Uterus (tissue), 4 donors: ENCODE measurements at places on chromosomes 2 and 18. TPM values are rescaled to one million over a fixed set of nuclear protein-coding genes. Genes with fewer than 3 reads are reported as not detected.

DNA sequence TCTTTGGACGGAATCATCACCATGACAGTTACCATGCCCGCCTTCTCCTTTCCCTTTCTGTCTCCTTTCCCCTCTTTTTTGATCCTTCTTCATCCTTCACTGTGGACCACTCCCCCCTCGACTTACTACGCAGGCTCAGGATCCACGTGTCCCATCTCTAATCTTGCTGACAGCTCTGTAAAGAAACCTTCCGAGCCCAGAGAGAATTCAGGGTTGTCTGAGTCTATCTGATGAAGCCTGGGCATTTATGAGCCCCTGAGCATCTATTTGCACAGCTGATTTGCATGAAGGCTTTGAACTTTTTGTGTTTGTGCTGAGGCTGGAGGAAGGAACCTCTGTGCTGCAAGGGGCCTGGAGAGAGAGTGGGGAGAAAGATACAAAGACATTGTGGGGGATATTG is 50.7 kb downstream of the CIB4 start:
- DNase-seq: no peak

DNA sequence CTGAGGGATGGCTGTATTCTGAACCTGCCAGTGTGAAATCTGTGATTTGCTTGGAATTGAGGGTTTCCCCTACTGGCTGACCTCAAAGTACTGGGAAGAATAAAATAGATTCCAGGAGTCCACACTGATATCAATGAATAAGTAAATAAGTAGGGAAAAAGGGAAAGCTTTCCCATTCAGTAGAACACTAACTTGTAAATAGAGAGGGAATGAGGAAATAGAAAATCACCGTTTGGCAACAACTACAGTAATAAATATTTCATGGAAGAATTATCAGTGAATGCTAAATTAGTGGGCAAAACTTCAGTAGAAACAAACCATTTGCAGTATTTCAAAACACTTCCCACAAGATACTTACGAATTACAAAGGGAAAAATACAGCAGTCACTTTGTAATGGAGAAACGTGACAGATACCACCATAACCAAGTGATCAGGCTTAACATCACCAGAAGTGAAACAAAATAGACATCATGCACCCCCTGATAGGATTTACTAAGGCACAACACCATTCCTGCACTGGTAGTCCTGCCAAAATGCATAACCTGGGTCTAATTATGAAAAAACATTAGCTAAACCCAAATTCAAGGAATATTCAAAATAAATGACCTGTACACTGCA is 88.5 kb downstream of the ICA1L start:
- no peak for DNase-seq

- DNase-seq: no peak
These were observed 627.0 kb upstream of the SLC39A10 start for GRCh38 chr2:195029804-195030654.

RFTN2 gene
- 13.1 TPM for total RNA-seq

ERICH2 gene
- total RNA-seq: not detected

DNA sequence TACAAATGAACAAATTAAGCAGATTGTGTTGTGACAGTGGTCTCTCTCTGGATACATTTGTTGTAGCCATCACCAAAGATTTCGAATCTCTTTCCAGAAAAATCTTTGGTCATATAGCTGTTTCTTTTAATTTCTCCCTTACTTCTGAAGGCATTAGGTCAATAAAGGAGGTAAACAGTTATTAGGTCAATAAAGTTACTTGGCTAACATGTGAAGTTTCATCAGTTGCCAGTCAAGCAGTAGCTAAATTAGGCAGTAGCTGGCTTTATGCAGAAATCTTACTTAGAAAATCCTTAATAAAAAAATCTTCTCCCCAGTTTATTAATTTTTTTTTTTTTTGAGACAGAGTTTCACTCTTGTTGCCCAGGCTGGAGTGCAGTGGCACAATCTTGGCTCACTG is 115.5 kb downstream of the MBD5 start:
- DNase-seq: no peak

- DNase-seq: no peak
These were observed 295.1 kb downstream of the GALR1 start for GRCh38 chr18:77544792-77545191.

LINC00305 gene
- total RNA-seq: 0.97 TPM

DNA sequence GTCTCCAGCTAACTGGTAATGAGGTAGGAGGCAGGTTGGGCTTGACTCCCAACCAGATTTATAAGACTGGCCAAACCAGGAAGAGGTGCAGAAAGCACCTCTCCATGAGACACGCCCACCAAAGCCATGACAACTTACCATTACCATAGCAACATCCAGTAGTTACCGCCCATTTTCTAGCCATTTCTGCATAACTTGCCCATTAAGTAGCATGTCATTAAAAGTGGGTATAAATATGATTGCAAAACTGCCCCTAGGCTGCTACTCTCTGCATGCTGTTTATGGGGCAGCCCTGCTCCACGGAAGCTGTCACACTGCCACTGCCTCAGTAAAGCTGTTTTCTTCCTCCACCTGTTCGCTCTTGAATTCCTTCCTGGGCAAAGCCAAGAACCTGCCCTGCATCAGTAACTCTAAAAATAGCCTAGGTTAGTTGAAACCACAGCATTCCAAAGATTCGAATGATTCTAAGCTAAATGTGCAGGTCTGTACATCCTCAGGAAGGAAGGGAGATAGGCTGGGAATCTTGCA is 131.9 kb downstream of the ATL2 start:
- no peak for DNase-seq

DNA sequence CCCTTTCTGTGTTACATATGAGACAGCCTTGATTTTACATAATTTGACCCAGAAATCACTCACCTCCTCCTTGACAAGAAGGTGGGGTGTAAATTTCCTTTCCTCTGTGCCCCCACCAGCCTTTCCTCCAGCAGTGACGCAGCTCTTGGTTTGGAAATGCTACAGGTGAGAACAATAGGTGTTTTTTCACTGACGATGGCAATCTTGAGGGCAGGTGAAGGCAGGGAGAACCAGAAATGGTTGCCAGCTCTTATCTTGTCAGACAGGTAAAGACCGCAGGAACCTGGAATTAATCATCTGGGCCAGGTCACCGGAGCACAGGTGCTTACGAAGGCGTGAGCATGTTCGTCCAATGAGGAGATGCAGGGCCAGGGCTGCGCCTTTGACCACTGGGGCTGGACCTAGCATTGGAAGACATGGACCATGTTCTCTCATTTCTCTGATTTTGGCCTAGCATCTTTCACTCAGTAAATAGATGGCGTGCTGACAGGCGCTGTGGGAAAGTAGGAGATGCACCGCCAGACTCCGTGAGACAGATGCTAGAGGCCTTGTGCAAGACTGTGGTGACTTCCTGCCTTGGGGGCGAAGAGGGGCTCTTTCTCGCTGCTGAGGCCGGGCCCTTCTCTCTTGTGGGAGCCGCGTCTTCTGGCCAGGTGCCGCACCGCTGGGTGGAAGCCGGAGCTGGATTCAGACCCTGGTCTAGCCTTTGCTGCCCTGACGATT is 4.0 kb downstream of the CIDEA start:
- no peak for DNase-seq

GRCh38 chr18:35355140-35355618 is 11.0 kb upstream of the ZNF24 start:
- DNase-seq: peak; percentile 69

DNA sequence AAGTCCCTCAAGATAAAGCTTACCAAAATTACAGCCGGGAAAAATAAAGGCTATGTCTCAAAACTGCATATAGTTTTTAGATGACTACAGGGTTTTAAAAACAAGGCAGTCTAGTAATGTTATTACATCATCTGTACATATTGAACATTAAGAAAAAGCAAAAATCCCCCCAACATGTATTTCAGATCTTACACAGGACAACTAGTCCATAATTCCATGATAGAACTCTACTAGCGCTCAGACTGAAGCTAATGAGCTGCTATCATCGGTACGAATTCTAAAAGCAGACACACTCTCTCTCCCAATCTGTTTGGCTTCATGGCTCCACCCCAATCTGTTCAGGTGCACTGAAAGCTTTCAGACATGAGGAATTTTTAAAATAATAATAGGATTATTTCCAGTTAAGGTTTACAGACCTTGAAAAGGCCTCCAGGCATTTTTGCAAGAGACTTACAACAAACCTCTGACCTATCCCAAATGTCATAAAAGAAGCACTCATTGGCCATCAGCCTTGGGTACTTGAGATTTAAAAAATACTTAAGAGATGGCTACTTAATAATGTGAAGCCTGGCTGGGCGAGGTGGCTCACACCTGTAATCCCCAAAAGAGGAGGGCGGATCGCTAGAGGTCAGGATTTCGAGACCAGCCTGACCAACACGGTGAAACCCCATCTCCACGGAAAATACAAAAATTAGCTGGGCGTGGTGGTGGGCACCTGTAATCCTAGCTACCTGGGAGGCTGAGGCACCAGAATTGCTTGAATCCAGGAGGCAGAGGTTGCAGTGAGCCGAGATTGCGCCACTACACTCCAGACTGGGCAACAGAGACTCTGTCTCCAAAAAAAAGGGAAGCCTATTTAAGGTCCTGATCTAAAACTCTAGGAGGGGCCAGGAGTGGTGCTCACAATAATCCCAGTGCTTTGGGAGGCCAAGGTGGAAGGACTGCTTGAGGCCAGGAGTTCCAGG is 2.0 kb downstream of the NPC1 start:
- no peak for DNase-seq

ITGB1BP1 gene
- total RNA-seq: 42.3 TPM
